DMS153 (cell line): ENCODE measurements at places on chromosomes 2 and 18.

DNA sequence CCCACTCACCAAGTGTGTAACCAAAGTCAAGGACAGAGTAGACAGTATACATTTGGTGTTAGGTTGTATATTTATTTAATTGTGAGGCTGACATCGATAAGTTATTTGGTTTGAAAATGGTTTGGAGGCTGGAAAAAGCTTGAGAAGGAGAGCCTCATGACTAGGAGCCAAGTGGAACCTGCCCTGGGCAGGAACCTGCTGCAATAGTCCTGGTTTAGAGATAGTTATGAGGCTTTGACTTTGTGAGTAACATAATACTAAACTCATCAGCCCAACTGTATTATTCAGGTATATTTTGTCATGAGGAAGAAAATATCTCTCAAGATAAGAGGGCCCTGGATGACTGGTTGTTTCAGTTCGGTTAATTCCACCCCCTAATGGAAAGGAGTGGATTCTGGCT is 234.3 kb upstream of the CYRIA start:
- no peak for DNase-seq

GRCh38 chr2:139369423-139370409 is 589.5 kb upstream of the NXPH2 start:
- no peak for DNase-seq

DNA sequence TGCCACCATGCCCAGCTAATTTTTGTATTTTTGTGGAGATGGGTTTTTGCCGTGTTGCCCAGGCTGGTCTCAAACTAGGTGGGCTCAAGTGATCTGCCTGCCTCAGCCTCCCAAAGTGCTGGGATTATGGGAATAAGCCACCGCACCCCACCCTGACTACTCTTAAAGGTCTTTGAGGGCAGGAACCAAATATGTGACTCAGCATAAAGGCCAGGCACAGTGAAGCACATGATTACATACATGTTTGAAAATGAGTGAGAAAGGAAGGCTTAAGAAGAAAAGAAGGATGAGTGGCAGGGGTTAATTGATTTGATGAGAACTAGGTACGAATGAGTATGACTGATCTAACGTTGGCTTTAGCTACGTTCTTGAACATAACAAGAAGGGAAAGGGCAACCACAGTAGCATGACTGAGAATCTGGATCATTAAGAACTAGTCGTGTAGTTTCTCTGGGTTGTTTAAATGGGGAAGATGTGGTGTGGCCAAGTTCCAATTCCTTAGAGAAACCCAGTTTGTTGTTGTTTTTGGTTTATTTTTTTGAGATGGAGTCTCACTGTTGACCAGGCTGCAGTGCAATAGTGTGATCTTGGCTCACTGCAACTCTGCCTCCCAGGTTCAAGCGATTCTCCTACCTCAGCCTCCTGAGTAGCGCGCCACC is 6.8 kb downstream of the RESP18 start:
- DNase-seq, result no peak

DNA sequence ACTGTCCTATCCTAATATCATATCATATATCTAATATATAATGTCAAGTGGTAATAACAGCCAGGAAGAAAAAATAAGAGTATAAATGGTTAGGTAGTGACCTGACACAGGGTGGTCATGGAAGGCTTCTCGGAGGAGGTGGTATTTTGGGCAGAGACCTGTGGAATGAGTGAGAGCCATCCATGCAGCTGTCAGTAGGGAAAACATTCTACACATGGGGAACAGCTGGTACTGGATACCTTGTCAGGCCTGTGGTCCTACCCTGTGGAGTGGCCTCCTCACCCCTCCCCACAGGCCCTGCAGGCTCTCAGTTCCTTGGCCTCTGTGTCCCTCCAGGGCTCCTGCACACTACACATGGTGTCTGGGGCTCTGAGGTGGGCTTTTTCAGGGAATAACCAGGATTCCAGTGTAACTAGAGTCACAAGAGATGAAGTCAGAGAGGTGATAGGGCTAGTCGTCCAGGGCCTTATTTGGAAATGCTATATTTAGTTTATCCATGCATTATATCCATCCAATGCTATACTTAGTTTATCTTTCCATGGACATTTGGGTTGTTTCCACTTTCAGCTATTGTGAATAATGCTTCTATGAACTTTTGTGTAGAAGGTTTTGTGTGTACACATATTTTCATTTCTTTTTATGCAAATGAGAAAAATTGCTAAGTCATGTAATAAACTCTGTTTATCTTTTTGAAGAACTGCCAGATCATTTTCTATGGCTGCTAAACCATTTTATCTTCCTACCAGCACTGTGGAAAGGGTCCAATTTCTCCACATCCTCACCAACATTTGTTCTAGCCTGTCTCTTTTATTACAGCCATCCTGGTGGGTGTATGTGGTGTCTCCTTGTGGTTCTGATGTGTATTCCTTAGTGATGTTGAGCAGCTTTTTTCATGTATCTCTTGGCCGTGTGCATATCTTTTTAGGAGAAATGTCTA is 75.6 kb downstream of the TPGS2 start:
- DNase-seq, result no peak

DNA sequence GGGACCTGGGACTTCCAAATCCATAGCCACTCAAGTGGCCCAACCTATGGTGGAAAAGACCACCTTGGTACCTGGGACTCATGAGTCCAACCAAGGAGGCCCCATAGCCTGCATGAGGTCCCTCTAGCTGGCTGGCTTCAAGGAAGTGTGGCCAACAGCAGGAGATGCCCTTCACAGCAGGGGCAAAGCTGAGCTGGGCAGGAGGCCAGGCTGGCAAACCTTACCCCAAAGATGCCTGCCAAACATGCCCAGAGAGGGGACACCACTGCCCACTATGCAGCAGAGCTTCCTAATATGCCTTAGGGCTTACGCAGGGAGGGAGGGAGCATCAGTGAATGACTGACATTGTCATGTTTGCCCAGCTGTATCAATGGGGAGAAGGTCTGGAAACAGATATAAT is 188.0 kb upstream of the GLI2 start:
- DNase-seq, result no peak

DNA sequence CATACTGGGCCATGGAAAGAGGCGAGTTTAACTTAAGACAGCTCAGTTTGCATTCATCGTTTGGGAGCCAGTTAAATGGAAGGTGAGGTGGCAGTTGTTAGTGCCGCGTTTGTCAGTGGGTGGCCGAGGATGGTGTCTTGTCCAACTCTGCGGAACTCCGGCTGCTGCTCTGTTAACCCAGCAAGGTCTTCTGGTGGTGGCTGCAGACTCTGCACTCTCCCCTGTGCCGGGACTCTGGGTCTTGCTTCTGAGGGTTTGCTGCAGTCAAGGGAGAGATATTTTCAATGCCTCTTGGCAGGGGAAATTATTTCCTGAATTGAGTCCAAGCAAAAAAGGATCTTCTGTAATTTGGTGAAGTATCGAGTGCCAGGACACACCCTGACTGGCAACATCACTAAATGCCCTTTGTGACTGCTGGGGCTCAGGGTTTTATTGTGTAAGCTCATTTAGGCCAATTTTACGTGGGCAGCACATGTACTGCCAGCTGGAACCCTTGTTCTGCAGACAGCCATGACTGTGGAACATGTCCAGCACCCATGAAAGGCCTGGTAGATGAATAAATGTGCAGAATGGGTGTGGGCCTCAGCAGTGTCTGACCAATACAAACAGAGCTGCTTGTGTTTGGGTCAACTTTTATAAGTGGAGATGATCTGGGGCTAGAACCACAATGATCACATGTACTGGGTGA is 58.1 kb downstream of the IL1R2 start:
- no peak for DNase-seq

GRCh38 chr2:237627441-237628246 is at the start of gene LRRFIP1:
TSS of gene LRRFIP1 (plus strand) at chr2:237627587. CDS start at chr2:237627645, 58 bp downstream.
- no peak for DNase-seq

- no peak for DNase-seq
Observed at GRCh38 chr2:78973630-78974029, 51.9 kb upstream of the REG3G start.

DNA sequence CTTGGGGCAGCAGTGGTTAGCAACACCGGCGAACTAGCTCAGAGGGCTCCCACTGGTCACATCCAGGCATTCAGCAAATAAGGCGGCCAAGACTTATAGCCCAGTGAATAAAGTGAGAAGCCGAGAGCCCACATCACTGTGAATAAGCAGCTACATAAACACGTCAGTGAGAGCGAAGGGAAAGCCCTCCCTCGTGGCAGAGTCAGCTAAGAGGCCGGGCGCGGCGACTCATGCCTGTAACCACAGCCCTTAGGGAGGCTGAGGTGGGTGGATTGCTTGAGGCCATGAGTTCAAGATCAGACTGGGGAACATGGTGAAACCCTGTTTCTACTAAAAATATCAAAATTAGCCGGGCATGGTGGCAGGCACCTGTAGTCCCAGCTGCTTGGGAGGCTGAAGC is 5.2 kb downstream of the D2HGDH start:
- no peak for DNase-seq

DNA sequence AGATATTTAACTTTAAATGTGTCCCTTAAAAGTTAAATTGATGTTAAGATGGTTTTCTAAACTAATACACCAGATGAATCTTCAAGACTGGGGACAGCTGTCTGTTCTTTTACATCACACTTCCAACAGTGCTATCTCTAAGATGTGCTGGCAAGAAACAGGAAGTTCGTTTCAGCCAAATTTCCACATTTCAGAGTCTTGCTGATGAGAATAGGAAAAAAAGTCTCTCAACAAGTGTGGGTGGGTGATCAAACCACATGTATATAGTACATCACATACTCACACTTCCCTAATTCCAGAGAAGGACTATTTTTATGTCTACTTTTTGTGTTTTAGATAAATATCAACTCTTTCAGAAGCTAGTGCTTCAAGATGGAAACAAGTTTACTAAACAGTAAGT is 1712.8 kb upstream of the TMEFF2 start:
- DNase-seq, result no peak

GRCh38 chr18:41543815-41544214 is 411.2 kb upstream of the PIK3C3 start:
- no peak for DNase-seq

DNA sequence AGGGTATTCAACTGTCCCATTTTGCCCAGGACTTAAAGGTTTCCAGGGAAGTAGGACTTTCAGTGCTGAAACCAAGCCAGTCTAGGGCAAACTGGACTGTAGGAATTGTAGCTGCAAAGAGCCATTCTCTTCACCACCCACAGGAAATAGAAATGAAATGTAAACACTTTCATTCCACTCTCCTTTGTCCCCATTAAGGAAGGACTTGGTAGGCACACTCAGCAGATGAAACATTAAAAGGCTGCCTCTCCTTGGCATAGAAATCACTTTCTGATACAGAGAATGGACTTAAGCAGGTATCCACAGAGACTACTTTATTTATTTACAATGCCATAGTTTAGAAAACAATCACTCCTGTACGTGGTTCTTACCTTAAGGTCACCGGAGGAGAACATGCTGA is 102.9 kb upstream of the CCDC195 start:
- peak; percentile 94 for DNase-seq

GRCh38 chr2:202299712-202300111 is 34.1 kb downstream of the NOP58 start:
- no peak for DNase-seq

DNA sequence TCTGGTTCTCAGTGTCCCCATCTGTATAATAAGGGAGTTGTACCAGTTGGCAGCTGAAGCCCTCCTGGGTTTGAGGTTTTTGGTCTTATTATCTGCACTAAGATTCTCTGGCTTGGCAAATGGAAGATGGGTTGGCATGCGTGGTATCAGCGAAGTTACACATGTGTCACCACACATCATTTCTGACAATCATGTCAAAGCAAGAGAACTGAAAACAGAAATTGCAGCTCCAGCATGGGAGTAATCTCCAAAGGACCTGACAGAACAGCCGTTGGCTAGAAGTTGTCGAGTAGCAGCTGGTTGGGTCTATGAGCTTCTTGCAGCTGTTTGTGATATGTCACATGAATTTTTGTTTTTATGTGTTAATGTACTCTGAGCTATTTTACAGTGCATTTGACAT is 317.4 kb downstream of the SLC4A3 start:
- no peak for DNase-seq
